Stimulated activated CD8-positive, alpha-beta memory T cell treated with anti-CD3 and anti-CD28 coated beads, Interleukin-7, amount 100 ng/mL, for 4 hours (primary cell): ENCODE measurements at places on chromosomes 1 and 21.

GRCh38 chr1:25047506-25048240, 117.6 kb upstream of the RUNX3 start:
- no peak for DNase-seq

DNA sequence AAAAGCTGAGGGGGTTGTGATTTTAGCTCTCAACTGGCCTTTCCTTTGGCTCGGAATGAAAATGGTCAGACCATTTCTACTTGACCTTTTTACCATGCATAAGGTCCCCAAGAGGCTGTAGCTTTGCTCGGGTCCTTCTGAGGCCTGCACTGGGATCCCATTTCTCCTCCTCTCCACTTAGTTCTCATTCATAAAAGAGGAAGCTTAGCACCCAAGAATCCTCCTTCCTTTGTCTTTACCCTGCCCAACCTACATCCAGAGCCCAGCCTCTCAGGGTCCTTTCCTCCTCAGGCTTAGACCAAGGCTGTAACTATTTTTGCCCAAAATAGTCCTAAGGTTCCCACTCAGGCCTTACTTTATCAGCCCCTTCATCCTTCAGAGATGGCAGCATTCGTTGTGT, 6.0 kb upstream of the SLC27A3 start:
- no peak for DNase-seq

GRCh38 chr1:19411612-19412011, 73.7 kb downstream of the CAPZB start:
- DNase-seq = no peak

- DNase-seq = no peak
Measured at GRCh38 chr1:164702216-164702615, 143.2 kb downstream of the PBX1 start.

GRCh38 chr21:41210426-41211059, 42.6 kb downstream of the BACE2 start:
- DNase-seq = no peak

- DNase-seq = no peak
Measured at GRCh38 chr1:41479808-41480160, 4.7 kb downstream of the EDN2 start.

DNA sequence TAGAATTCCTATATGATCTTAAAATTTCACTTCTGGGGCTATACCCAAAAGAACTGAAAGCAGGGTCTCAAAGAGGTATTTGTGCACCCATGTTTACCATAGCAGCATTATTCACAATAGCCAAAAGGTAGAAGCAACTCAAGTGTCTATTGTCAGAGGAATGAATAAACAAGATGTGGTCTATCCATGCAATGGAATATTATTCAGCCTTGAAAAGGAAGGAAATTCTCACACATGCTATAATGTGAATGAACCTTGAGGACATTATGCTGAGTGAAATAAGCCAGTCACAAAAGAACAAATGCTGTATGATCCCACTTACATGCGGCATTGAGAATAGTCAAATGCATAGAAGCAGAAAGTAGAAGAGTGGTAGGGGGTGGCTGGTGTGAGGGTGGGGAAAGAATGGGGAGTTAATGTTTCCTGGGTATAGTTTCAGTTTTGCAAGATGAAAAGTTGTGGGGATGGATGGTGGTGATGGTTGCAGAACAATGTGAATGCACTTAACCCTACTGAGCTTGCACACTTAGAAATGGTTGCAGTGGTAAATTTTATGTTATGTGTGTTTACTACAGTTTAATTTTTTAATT, 122.4 kb downstream of the TOMM20 start:
- DNase-seq = no peak

- no peak for DNase-seq
Measured at GRCh38 chr1:148362626-148363438, 120.3 kb downstream of the PPIAL4G start.

- no peak for DNase-seq
Measured at GRCh38 chr1:242530761-242531160, 6.3 kb upstream of the PLD5 start.

DNA sequence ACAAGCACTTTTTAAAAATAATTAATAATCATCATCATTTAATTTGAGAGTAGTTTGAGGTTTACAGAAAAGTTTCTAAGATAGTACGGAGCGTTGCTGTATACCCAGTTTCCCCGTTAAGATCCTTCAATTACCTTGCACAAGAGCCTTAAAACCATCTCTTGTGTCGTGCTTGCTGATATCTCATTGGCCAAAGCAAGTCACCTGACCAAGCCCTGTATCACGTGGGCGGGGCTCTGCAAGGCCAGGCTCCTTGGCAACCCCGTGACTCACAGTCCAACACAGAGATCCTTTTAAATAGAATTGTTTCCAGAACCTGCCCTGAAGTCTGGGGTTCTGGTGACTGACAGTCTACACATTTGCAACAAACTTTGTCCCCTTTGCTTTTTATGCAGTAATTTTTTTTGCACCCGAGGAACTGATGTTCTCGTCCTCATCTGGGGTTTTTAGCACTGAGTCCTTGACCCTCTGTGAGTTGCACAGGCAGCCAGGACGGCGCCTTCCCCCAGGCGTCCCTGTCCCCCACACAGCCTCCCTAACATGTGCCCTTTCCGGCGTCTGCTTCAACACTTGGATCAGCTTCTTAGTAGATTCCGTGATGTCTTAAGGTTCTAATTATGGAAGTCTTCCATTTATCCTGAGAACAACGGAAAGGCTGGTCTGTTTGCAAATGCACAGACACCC, 183.3 kb upstream of the TMEM51 start:
- DNase-seq = no peak

DNA sequence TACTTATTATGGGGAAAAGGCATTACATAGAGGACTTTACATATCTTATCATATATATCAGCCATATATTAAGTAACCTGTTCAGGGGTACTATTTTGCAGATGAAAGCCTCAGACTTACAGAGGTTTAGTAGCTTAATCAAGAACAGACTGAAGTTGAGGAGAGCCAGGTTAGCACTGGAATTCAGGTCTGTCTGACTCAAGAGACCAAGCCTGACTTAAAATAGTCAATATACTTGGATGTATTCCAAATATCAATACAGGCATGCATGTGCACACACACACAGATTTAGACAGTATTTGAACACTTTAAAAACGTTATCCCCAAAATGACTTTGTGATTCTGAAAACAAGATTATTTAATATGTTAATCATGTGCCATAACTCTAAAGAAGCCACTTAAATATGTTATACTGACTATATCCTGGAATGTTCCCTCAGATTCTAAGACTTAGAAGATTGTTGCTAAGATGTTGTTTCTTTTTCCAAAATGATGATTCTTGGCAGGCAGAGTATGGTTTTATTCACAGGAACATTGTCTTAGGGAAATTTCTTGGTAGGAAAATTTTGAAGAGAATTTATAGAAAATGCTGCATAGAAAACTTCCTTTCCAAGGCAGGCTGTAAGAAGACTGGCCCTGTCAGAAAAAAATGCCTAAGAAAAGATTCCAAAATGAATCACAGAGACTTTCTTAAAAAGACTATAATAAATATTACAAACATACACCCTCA, 61.6 kb downstream of the ADAMTS1 start:
- no peak for DNase-seq

DNA sequence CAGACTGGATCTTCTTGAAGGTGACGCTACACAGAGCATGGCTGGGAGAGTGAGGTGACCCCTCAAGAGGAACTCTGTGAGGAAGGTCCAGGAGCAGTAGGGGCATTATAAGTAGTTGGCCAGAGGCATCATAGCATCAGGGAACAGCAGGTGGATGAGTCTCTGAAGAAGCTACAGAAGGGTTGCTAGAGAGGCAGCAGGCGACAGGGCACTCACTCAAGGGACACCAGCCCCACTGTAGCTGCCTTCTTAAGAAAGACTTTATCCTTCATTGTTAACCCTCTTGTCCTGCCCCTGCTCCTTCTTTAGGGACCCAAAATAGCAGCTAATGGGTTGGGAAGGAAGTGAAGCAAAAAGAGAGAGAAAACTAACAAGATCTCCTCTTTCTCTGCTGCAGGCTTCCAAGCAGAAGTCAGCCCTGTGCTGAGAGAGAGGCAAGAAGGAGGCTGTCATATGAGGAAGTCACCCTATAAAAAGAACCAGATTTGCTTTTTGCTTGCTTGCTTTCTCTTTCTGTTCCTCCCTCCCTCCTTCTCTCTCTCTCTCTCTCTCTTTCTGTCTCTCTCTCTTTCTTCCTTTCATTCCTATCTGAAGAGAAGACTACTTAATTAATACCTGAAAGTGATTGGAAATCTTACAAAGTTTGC, 7.7 kb upstream of the CD5L start:
- no peak for DNase-seq

DNA sequence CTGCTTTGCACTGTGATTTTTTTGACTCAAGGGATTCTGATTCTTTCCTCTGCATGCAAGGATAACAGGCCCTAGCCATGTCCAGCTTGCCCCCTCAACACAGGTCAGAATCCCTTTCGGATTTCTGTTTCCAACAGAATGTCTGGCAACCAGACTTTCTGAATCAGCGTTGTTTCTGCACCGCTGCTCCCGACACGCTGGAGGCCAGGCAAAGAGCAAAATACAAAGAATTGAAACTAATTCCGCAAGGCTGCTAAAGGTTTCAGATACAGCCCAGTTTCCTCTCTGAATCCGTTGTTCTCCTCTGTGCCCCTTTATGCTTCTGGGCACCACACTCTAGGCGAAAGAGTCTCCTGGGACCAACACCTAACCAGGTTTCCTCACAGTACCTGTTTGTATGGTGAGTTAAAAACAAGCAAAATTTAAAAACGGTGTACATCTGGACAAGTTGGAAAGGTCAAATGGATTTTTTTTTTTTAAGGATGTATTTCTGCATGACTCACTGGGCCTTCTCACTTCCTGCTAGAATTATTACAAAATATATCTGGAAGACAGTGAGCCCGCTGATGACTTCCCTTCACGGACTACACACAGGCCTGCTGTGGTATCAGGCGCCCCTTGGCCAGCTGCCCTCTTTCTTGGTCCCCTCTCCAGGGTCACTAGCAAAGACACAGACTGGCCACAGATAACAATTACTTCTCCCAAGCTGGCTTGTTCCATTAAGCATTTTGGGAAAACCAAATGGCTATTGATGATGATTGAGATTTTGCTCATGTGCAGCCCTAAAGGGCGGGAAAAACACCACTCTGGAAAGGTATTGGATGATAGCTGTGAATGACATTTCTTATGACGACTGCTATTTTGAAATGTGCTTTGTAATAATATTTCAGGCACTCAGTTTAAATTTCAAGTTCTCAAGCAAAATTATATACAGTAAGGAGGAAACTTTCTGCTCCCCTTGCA, 118.3 kb downstream of the TGFB2 start:
- DNase-seq = no peak

DNA sequence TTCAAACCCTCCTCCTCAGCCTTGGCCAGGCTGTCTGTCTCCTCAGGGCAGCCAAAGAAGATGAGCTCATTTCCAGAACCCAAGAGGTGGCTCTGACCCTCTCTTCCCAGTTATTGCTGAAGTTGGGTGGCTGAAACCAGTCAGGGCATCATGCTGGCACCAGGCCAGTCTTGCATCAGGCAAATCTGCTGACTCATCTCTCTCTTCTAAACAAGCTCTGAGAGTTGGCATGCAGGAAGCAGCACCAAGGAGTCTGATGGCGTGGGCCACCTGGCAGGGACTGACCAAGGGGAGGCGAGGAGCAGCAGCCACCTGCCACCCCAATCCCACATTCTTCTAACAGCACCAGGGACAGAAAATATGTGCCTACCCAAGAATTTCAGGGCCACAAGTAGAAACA, 104.8 kb upstream of the ATP1A1 start:
- DNase-seq = no peak

DNA sequence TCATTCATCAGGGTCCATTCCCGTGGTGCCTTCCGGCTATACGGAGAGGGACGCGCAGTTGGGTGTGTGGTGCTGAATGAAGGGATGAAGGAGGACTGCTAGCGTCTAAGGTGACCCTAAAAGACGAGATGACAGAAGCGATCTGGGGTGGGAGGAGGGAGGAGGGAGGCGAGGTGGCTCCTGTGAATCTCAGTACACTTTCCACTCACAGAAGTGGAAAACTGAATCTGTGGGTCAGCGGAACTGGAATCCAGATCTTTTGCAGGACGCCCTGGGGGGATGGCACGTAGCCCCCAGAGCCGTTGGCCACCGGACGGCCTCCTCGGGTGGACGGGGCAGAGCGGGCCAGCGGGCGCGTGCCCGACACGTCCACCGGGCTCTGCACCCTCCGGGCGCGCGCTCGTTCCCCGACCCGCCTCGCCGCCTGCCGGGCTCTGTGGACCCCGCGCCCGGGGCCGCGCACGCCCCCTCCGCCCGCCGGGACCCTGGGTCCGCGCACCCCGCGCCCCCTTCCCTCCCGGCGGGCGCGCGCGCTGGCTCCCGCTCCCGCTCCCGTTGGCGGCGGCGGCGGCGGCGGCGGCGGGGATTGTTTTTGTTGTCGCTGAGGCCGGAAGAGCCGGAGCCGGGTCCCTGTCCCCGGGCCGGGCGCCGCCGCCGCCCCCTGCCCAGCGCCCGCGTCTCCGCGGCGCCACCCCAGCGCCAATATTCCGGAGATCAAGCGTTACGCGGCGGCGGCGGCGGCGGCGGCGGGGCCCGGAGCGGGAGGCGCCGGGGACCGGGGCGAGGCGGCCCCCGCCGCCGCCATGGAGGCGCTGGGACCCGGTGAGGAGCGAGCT, at the start of gene AGO4:
Gene AGO4 (plus strand): TSS at position 403 of the 836 bp plus-strand sequence. CDS start 401 bp downstream, at position 804.
- DNase-seq = no peak

- DNase-seq = no peak
Measured at GRCh38 chr21:19181604-19182140, 778.1 kb upstream of the TMPRSS15 start.

- DNase-seq = no peak
Measured at GRCh38 chr1:113916974-113917373, 11.8 kb downstream of the DCLRE1B start.

DNA sequence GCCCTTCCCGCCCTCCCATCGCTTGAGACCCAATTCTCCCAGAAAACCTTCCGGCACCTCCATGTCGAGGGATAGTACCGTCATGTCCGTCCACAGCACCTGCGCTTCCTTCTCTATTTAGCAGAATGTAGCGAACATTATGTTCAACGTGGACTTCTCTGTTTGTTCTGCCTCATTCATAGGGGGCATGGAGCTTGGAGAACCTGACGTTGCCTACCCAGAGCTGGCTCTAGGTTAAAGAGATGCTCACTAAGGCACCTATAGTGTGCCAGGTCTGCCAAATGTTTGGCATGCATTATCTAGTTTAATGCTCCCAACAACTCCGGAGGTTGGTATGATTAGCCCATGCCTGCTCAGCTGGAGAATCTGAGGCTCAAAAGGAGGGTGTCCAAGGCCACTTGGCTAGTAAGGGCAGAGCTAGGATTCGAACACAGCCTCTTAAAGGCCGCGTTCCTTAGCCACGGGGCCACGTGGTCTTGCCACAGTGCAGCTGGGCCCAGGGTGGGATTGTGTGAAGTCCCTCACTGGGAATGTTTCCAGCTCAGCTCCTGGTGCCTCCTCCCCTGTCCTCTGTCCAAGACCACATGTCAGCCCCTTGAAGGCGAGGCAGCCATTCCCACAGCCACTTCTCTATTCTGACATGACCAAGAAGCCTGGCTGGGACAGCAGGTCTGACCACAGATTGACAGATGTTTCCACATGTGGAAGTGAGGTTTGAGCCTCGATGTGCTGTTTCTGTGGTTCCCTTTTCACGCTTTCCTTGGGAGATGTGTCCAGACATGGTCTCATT, 57.8 kb downstream of the RUNX3 start:
- no peak for DNase-seq

GRCh38 chr1:91754816-91755580, 131.0 kb downstream of the TGFBR3 start:
- DNase-seq = no peak
